ENCODE measurements at places on chromosomes 6 and 20.

GRCh38 chr6:62714112-62714511 lies 428.1 kb upstream of the KHDRBS2 start:
- DNase-seq = no peak

- DNase-seq = no peak
These were observed 37.6 kb downstream of the NKAIN2 start for GRCh38 chr6:123841067-123841896.

DNA sequence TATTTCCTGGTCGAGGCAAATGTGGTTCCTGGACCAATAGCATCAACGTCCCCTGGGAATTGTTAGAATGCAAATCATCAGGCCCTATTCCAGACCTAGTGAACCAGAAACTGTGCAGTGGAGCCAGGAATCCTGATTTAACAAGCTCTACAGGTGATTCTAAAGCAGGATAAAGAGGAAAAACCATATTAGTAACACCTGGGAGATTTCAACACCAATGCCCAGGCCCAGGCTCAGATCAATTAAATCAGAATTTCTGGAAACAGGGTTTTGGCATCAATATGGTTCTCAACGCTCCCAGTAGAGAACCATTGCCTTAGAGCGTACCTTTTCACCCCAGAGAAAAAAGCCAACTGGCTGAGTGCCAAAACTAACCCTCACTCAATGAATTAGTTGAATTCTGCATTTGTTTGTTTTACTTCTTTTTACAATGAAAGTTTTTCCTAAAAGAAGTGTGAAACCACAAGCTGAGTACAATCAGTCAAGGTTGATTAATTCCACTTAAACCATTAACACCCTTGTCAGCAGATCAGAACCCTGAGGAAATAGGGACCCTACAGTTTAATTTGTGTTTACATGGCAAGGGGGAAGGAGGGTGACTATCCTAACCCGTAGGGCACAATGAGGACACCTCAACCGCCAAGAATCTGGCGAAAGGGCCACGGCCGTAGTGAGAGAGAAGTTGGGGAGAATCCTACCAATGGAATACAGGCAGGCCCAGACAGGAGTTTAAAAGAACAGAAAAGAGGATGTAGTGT lies 34.9 kb upstream of the LOC128125822 start:
- DNase-seq = no peak

DNA sequence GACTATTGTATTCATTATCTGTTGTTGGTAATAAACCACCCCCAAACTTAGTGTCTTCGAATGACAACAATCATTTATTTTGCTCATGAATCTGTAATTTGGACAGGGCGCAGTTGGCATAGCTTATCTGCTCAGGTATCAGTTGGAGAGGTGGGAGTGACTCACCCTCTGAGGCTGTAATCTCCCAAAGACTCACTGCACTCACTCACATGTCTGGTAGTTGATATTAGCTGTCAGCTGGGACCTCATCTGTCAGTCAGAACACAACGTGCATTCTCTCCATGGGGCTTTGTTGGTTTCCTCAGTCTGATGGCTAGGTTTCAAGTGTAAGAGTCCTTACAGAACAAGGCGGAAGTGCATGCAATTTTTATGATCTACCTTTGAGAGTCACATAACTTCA lies 219.0 kb upstream of the PRND start:
- DNase-seq = no peak

- DNase-seq = no peak
These were observed 148.1 kb downstream of the CEBPB start for GRCh38 chr20:50338479-50339391.
